Smooth muscle cell of the brain vasculature (primary cell): ENCODE measurements at places on chromosomes 12 and 14.

- no peak for DNase-seq
These were observed 111.1 kb downstream of the DIP2B start for GRCh38 chr12:50615907-50616296.

GRCh38 chr14:68583548-68584280 is 209.2 kb downstream of the ZFP36L1 start:
- no peak for DNase-seq

DNA sequence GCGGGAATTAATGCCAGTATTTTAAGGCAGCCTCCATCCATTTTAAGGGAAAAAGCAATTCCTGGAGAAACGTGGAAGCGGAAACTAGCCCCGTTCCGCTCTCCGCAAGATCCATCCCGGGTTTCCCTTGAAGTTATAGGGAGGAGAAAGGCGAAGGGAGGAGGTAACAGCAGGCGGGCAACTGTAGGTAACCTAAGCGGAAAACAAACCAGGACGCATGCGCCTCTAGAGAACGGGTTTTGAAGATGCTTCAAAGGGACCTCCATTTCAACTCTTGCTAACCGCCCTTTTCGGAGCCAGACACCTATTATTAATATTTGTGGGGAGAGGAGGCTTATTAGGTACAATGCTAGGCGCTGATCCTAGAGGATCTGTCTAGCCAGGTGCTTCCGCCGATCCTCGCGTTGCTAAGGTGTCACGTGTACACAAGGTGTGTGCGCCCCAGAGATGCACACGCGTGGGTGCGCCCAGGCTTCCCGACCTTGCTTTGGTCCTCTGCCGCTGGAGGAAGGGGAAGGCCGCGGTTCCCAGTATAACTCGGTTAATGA is 6.2 kb downstream of the TBX5 start:
- DNase-seq = no peak

DNA sequence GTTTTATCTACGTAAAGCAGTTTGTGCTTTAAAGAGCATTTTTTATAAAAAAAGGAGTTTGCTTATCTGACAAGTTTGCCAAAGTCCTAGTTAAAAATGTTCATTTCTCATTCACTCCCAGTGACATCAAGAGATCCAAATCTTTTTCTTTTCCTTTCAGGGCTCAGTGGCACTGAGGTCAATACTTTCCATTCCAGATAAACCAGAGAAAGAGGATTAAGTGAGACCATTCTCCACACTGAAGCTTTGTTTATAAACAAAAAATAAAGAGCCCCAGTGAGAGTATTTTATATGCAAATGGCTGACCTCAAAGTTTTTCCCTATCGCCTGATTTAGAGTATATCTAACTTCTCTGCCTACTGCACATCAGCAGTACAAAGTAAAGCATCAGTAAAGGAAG is 199.8 kb downstream of the ALG10B start:
- DNase-seq = no peak

DNA sequence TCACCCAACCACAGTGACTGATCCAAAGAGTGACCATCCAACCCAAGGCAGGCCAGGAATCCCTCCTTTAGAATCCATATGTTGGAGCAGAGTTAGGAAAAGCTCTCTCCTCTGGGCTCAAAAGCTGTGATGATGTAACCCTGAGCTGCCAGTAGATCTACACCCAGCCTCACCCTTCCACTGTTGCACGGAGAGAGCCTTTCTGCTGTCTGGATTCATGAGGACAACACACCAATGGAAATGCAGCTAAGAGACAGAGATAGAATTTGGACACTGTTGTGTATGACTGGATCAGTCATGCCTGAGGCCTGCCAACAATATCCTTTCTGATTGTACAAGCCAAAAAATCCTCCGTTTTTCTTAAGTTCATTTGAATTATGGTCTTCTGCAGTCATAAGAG is 4.4 kb upstream of the OR6J1 start:
- no peak for DNase-seq

- no peak for DNase-seq
These were observed 4.2 kb downstream of the CORO1C start for GRCh38 chr12:108727161-108727560.

GRCh38 chr12:57894399-57895292 is 46.7 kb upstream of the ATP23 start:
- DNase-seq = no peak

GRCh38 chr12:46556105-46556559 is 183.6 kb upstream of the SLC38A2 start:
- no peak for DNase-seq

- no peak for DNase-seq
These were observed 40.1 kb downstream of the RERG start for GRCh38 chr12:15181017-15181683.

GRCh38 chr14:91249841-91250616 is 5.5 kb upstream of the GPR68 start:
- no peak for DNase-seq

GRCh38 chr14:77046721-77047120 is 18.2 kb upstream of the IRF2BPL start:
- no peak for DNase-seq

DNA sequence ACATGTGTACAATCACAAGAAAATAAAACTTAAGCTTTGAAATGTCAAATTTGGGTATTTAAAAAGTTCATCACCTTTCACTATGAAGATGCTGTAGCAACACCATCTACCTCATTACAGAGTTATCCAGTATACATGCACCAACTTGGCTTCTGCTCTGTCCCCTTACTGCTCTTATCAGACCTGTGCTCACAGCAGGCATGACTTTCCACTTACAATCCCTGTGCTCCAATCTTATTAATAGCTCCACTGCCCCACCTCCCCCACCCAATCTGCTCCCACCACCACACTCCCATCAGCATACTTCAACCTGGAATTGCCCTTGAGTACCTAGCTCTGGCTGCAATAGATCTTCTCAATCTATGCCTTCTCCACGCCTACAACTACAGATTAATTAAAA is 13.3 kb downstream of the GALC start:
- no peak for DNase-seq

- no peak for DNase-seq
These were observed 1.4 kb upstream of the FOS start for GRCh38 chr14:75277008-75277814.

DNA sequence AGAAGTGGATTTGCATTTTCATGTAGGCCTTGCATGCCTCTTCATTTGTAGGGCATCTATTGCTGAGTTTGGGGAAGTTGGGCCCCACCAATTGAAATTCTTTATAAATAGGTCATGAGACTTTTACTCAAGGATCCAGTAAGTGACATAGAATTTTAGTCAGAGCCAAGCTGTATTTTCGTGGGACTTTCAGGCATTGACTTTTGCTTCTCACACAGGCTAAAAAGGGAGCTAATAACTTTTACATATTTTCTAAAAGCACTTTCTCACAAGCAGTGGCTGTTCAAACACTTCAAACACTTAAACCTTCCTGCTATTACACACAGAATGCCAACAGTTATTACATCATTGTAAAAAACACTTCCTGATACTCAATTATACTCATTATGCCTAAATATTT is 260.5 kb downstream of the MSRB3 start:
- no peak for DNase-seq

GRCh38 chr14:88775532-88775931 is 17.2 kb downstream of the EML5 start:
- DNase-seq = no peak

DNA sequence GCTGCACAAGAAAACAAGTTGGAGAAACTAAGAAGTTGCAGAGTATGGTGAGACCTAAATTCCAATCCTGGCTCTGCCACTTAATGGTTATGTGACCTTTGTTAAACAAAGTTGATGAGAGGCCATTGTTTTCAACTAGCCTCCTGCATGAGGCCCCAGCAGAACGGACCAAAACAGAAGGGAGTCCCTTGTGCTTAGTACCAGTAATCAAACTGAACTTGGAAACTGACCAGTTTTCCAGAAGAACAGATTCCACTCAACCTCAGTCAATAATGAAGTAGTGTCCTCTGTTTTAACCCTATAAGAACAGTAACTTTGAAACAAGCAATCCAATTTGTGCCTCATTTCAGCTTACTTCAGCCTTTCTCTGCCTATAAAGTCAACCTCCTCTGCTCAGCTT is 69.9 kb downstream of the C12orf56 start:
- peak; percentile 7 for DNase-seq
